NCI-H187 treated with DMSO at 0.1 percent for 48 hours (cell line): ENCODE measurements at places on chromosomes 5 and 9.

DNA sequence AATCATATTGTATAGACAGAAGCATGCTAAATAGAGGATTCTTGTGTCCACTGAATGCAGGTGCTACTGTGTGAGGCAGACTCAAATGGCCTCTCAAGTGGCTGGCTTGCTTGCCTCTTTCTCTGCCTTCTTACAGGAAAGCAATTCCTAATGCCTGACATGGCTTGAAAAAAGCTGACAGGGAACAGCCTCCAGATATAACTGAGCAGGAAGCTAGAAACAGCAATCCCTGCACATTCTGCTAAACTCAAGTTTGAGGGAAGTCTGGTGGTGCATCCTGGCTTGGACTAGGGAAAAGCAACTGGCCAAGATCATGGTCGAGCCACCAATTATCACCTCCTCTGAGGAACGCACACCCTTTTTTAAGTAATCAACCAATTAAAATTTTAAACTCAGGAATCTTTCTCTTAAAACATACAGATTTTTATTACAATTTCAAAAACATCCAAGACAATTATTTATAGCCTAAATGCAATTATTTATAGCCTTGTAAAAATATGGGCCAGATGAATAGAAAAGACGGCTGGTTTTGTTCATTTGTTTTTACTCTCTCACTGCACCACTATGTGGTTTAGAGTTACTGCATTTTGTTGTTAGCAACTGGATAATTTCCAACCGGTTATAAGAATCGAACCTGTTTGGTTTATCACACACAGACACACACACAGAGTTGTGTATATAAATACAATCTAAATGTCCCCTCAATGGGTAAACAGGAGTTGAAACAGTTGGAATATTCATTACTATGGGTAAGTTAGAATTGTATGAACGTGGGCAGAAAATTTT is 290.9 kb upstream of the ANKRD55 start:
- no peak for DNase-seq

- no peak for DNase-seq
Observed at GRCh38 chr5:164898705-164899104, 1393.3 kb downstream of the MAT2B start.

GRCh38 chr5:1827886-1828397 is 26.7 kb downstream of the NDUFS6 start:
- no peak for DNase-seq

- no peak for DNase-seq
Observed at GRCh38 chr5:32638309-32638708, 53.0 kb downstream of the SUB1 start.

- no peak for DNase-seq
Observed at GRCh38 chr9:87324613-87325194, 173.0 kb upstream of the DAPK1 start.

GRCh38 chr9:93133681-93134014 is 403 bp downstream of the NINJ1 start:
- no peak for DNase-seq

- DNase-seq: no peak
Observed at GRCh38 chr9:100104314-100104713, 5.3 kb downstream of the INVS start.

DNA sequence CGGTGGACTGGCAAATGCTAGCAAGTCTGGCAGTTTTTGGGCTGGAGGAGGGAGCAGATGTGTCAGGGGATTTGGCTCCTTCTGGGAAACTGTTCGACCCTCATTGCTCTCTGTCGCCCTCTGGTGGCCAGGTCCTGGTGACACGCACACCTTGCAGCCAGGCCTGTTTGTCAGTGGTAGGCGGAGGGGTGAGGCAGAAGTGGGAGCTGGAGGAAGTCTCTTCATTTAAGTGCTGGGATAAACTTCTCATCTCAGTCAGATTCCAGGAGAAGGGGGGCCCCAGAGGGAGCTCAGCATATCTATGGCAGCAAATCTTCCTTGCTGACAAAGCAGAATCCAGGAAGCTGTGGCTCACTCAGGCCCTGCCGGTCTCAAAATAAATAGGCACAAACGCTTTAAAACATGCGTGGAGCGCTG is 326.5 kb downstream of the ZSWIM6 start:
- peak; percentile 15 for DNase-seq

- DNase-seq: no peak
Observed at GRCh38 chr9:97501972-97502221, 431 bp downstream of the TMOD1 start.

GRCh38 chr9:100357501-100357900 is 4.8 kb upstream of the TEX10 start:
- no peak for DNase-seq

DNA sequence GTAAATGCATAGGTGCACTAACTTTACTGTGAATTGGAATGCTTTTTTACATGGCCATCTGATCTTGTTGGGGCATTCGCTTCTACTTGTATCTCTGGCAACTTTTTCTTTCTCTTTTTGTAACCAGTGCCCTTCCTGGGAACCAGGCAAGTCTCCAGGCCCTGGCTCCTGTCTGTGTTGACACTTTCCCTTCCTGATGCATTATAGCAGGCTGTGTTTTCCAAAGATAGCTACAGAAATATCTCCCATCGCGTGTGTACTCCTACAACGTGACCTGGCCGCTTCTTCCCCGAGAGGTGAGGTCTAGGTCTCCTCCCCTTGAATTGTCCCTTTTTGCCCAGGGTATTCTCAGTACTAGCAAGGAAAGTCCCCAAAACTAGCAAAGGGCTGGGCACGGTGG is 81.1 kb upstream of the SPIN1 start:
- DNase-seq: no peak

GRCh38 chr5:34439601-34440000 is 216.5 kb upstream of the RAI14 start:
- DNase-seq: no peak

- DNase-seq: no peak
Observed at GRCh38 chr5:149367249-149367971, 9.6 kb downstream of the PCYOX1L start.

GRCh38 chr9:9299134-9299533 is 1313.7 kb downstream of the PTPRD start:
- no peak for DNase-seq

DNA sequence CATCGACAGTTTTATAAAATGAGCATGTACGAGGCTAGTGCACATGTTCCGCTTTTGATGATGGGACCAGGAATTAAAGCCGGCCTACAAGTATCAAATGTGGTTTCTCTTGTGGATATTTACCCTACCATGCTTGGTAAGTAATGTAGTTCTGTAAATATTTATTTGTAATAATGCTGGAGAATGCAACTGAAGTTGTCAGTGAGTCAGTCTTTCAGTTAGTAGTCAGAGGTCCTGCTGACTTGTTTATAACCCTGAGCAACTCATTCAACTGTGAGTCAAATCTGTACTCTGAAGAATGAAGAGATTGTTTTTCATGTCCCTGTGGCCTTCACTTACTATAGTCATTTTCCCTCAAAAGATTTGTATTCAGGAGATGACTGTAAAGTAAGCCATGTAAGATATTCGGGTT is 28.4 kb upstream of the GPR150 start:
- DNase-seq: no peak

DNA sequence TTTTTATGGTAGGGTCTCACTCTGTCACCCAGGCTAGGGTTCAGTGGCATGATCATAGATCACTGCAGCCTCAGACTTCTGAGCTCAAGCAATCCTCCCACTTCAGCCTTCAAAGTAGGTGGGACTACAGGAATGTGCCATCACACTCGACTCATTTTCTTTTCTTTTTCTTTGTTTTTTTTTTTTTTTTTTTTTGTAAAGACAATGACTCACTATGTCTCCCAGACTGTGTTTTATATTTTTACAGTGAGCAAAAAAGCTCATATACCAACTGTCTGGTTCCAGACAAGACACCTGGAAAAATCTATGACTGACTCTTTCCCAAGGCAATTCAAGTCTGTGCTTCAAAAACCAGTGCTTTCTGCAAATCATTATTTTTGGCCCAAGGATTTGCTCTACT is 10.8 kb upstream of the FOXD1 start:
- DNase-seq: no peak

DNA sequence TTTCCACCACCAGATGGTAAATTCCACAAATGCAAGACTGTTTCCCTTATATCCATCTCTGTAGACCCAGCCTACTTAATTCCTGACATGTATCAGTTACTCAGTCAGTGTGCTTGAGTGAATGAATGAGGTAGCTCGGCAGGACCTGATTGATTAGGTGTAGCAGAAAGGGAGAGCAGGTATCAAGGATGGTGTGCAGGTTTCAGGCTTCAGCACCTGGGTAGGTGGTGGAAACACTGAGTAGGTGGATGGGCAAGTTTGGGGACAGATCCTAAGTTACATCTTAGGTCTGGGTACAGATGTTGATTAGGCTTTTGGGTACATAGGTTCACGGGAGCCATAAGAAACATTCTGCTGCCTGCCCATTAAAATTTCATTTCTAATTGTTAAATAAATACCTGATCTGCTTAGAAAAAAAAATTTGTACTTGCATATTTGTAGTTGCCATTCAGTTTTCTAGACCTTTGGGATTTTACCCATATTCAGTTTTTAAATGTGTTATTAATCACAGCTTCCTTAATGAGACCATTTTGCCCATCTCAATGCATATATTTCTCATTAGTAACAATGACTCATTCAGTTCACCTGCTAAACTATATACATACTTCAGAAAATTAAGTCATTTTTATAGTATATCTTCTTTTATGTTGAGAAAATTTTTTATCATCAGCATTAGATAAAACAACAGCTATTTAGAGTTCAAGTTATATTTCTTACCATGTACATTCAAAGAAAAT is 111.8 kb downstream of the INIP start:
- no peak for DNase-seq

- DNase-seq: no peak
Observed at GRCh38 chr5:132262882-132263547, 5.5 kb downstream of the PDLIM4 start.

- DNase-seq: no peak
Observed at GRCh38 chr9:110316261-110317075, 21.2 kb downstream of the TXNDC8 start.

GRCh38 chr5:141343953-141344463 is 379 bp downstream of the PCDHGA3 start:
- no peak for DNase-seq

- no peak for DNase-seq
Observed at GRCh38 chr5:151902215-151902614, 22.4 kb downstream of the GLRA1 start.

DNA sequence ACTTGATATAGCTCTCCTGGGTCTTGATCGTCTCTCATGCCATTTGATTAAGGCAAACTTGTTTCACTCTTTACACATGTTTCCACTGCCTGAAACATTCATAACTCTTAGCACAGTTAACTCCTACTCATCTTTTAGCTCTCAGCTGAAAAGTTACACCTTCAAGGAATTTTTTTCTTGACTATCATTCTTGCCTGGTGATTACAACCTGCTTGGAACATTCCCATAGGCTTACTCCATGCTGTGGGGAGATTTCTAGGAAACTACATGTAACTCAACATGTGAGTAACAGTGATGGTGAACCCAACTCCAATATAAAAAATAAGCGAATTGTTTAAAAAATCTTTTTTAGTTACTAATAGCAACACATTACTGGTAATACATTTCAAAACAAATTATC is 224.1 kb upstream of the MPDZ start:
- DNase-seq: no peak

DNA sequence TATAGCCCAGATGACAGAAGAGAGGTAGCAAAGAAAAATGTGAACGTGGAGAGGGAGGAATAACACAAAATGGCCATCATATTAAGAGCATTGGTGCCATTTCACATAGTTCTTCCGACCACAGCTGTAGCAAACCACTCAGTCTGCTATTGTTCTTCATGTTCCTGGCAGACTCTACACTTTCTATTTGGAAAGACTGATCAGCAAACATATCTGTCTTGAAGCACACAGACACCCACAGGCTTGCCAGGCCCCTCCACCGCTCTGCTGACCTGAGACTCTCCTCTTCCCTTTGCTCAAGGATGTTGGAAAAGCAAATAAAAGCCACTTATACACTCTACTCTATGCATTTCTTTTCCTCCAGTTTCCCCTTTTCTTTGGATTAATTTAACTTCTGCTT is 298.0 kb downstream of the FBXL7 start:
- DNase-seq: no peak

DNA sequence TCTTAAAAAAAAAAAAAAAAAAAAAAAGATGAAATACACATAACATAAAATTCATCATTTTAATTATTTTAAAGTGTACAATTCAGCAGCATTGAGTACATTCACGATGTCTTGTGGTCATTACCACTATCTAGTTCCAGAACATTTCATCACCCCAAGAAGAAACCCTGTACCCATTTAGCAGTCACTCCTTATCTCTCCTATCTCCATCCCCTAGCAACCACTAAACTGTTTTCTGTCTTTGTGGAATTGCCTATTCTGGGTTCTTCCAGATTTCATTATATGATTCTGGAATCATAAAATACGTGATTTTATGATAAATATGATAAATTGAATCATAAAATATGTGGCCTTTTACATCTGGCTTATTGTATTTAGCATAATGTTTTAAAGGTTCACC is 8.9 kb upstream of the HMCN2 start:
- DNase-seq: no peak

DNA sequence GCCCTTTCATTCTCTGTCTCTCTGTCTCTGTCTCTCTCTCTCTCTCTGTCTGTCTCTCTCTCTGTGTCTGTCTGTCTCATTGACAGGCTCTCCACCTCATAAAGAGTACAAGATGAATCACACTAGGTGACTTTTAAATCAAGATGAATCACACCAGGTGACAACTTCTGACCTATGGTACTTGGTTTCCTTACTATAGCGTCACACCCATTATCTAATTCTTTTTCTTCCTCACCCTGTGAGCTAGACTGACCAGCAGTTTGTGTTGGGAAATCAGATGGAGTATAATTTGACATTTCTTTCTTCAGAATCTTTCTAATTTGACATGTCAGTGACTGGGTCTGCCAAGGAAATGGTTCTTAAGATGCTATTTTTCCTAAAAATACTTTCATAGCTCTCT is 232.9 kb downstream of the ARRDC3 start:
- no peak for DNase-seq

GRCh38 chr5:98004463-98004862 is 769.0 kb upstream of the RGMB start:
- DNase-seq: no peak

DNA sequence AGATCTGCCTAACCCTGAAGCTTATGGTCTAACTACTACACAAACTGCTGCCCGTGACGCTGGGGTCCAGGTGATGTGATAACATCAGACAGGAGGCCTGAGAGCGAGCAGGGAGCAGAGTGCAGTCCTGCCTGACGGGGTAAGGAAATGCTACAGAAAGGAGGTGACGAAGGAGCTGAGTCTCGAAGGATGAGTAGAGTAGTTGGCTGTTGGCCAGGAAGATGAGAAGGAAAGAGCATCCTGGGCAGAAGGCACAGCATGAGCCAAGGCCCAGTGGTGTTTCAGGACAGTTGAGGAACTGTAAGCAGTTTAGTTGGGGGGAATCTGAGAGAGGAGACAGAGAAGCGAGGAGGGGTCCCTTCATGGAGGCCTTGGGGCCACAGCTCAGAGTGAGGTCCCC is 136.0 kb upstream of the TBC1D2 start:
- DNase-seq: no peak

DNA sequence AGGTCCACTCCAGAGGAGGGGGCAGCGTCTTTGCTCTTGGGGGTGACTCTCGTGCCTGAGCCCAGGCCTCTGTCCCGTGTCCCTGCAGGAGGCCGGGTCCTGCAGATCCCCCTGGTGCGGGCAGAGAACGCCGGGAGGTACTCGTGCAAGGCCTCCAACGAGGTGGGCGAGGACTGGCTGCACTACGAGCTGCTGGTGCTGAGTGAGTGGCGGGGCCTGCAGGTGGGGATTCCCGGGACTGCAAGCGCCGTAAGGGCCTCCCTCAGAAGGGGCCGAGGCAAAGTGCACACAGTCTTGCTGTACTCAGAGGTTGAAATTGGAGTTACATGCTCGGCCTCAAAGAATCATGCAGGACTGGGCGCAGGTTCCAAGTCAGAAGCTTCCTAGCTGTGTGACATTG is 62.7 kb upstream of the ASS1 start:
- no peak for DNase-seq

- DNase-seq: no peak
Observed at GRCh38 chr9:17135295-17136160, 688 bp downstream of the CNTLN start.
